ENCODE measurements at places on chromosomes 16 and 17.

DNA sequence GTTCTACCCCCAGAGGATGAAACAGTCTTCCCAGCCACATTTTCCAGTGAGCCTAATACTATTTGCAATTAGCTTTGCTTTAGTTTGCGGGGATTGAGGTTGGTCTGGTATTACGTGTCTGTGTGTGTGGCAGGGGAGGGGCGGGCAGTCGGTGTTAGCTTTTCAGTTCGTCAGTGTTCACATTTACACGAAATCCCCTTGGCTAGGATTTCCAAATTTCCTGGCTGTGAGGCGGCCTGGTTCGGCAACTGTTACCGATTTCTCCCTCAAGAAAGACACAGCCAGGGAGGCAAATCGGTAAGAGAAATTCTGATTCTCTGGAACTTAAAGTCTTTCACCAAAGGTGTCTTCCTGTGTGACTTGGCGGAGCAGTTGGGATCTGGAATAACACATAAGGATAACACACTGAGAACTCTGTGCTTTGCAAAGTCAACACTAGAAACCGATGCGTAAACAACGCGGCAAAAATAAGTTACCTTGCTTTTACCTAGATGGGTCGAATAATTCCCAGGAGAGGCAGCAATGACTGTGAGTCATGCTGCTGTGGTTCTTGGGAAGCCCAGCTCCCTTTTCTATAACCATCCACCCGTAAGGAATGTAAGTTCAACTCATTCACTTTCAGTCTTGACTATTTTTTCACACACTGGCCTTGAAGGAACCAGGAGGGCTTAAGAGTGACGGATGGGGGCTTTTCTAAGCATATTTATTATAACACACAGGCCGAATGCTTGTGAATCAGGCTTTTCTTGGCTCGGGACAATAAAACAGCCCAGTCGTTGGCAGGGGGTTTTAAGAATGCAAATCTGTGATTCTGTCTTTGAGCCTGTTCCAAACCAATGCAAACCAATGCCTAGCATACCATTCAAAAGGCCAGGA is 24.2 kb downstream of the GPRC5B start:
- DNase-seq = no peak

DNA sequence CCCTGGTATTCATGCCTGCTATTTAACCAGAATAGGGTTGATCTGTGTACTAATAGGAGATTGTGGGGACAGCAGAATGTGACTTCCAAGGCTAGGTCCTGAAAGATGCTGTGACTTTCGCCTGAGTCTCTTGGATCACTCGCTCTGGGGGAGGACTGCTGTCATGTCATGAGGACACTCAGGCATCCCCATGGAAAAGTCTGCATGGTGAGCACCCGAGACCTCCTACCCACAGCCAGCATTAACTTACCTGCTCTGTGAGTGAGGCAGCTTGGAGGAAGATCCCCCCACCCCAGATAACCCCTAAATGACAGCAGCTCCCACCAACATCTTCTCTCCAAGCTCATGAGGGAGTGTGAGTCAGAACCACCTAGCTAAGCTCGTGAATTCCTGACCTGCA is 30.3 kb upstream of the C16orf78 start:
- DNase-seq = no peak

GRCh38 chr16:5884996-5885395 is 787.4 kb upstream of the EEF2KMT start:
- DNase-seq = no peak

DNA sequence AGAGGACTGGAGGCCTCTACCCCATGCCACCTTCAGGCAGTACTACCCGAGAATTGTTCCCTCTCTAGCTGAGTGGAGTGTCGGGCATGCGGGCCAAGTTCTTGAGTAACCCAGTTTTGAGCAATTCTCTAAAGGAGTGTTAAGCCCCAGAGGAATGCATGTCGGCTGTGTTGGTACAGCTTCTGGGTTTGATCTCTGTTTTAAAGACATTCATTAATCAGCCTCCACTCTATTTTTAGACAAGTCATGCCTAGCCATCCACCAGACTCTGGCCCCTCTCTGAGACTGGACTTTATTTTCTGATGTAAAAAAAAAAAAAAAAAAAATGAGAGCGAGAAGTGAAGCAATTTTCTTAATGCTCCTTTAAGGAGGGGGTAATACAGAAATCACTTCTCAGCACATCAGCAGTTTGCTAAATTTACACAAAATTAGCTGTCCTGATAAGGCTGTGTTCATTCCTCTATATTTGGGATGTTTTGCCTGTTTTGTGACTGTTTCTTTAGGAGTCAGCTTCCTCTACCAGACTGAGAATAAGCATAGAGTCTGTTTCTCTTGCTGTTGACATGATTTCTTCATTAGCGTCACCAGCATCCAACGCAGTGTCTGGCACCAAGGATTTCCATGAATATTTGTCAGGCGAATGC is 88.7 kb downstream of the AXIN2 start:
- DNase-seq = no peak

DNA sequence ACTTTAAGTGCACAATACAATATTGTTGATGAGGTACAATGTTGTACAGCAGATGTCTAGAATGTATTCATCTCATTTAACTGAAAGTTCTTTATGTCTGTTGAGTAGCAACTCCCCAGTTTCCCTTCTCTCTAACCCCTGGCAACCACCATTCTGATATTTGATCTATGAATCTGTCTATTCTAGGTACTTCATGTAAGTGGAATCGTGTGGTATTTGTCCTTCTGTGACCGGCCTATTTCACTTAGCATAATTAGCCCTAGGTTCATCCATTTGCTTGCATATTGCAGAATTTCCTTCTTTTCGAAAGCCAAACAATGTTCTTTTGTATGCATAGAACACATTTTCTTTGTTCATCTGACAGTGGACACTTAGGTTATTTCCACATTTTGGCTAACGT is 10.8 kb downstream of the RGS9 start:
- DNase-seq = no peak

DNA sequence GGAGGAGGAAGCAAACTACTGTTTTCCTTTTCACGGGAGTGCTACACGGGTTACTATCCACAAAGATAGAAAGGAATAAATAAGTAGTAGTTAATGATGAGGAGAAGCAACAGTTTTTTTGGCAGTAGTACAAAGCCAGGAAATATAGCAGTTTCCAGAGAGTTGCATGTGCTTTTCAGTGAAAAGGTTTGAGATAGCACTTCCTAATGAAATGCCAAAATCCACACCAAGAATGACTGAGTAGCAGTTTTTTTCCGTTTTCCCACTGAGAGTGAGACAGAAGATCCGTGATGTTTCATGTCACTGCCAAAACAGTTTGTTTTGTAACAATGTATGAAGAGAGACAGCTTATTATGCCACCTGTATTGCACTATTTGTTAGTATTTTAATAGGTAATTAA is 129.1 kb downstream of the STX8 start:
- DNase-seq = no peak

GRCh38 chr17:50946223-50946890 is 80.2 kb upstream of the TOB1 start:
- no peak for DNase-seq

DNA sequence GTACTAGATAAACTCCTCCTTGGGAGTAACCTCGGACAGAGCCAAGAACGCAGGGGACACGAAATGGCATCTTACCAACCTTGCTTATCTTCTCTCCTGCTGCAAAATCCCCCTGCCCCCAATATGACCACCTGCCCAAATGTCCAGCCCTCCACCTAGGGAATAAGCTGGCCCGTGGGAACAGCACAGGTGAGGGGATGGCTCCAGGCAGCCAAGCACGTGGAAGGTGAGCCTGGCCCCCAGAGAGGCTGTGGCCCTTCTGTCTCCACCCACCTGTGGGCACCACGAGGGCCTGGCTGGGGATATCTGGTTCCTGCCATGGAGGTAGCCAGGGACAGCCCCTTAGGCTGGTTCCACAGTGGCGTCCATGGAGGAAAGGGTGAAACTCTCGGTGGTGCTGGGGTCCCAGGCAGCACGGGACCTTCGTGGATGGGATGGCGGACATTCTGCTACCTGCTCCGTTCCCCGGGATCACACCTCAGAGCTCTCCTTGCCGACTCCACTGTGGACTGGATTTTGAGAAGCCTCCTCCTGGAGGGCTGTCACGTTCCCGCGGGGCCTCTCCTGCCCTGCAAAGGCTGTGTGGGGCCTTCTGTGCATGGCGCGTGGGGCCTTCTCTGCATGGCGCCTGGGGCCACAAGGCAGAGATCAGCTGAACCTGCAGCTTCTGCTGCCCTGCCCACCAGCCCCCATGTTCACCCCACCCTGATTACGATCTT is 388.5 kb upstream of the TNRC6C start:
- no peak for DNase-seq

- DNase-seq = no peak
Observed at GRCh38 chr16:57190136-57190535, 4.0 kb downstream of the RSPRY1 start.

DNA sequence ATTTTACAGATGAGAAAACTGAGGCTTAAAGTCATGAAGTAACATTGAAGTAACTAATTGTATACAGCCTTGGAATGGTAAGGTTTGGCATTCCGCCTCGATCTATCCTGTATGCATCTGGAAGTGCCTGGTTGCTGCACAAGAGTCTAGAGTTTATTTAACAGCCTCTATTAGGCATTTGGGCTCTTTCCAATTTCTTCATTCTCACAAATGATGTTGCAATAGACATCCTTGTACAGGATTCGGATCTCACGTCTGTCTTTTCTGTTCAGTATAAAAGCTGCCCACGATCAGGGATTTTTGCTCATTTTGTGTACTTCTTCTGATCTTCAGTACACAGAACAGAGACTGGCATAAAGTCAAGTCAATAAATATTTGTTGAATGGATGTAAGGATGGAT is 100.5 kb downstream of the AIPL1 start:
- DNase-seq = no peak

DNA sequence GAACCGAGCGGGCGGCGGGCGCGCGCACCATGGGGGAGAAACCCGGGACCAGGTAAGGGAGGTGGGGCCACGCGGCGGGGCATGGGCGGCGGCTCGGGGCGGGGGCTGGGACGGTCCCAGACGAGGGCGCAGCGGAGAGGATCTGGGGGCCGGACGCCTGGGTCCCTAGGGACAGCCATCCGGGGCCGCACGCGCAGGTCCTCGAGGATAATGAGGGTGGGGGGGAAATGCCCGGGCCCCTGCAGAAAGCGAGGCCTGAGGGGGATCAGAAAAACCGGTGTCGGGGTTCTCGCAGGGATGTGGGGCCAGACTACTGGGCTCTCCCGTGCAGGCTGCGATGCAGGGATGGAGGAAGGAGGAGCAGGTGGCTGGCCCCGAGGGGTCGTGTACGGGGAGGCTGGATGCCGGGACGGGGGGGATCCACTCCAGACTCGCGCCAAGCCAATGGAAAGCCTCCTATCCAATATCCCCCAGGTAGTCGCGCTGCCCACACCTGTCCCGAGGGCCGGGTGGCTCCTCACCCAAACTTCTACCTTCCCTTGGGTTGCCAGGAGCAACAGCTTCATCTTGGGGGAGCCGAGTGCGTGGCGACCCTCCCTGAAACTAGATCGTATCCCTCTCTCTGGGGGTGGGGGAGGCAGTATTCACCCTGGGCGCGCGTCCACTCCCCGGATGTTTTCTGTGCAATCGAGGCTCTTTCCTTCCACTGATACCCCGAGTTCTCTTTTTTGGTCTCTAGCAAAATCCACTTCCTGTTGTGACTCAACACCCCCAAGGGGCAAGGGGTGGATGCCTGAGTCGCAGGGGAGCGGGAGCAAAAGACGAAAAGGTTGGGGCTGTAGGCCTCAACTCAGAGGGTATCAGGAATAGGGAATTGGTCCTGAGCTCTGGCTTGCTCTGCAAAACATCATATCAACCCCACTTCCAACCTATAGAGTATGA is 532 bp downstream of the ARRB2 start:
- DNase-seq = no peak

DNA sequence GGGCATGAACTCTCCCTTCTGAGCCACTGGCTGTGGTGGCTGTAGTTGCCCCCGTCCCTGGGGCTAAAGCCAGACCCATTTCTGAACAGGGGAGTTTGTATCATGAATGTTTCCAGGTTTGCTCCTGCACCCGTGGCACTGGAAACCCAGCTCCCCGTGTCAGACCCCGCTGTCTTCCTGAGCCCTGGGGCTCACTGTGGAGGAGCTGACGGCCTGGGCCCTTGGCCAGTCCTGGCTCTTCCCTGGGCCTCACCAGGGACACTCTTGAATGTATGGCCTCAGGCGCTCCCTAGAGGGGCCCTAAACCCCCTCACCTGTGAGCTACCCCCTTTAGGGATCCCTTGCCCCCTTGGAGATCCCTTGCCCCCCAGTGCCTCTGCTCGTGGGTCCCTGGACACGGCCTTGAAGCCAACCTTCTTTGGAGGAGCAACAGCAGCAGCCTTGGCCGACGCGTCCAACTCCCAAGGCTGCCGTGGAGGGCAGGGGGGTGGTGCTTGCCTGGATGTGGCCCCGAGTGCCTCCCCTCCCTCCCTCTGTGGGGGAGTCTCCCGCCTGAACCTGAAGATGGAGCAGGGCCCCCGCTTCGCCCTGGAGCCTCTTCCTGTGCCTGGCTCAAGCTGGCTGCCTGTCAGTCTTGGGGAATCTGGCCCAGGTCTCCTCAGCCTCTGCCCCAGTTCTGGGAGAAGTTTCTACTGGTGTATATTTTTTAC is 15.9 kb downstream of the CASKIN2 start:
- no peak for DNase-seq

- no peak for DNase-seq
Observed at GRCh38 chr17:34673995-34674890, 94.9 kb downstream of the TMEM132E start.

DNA sequence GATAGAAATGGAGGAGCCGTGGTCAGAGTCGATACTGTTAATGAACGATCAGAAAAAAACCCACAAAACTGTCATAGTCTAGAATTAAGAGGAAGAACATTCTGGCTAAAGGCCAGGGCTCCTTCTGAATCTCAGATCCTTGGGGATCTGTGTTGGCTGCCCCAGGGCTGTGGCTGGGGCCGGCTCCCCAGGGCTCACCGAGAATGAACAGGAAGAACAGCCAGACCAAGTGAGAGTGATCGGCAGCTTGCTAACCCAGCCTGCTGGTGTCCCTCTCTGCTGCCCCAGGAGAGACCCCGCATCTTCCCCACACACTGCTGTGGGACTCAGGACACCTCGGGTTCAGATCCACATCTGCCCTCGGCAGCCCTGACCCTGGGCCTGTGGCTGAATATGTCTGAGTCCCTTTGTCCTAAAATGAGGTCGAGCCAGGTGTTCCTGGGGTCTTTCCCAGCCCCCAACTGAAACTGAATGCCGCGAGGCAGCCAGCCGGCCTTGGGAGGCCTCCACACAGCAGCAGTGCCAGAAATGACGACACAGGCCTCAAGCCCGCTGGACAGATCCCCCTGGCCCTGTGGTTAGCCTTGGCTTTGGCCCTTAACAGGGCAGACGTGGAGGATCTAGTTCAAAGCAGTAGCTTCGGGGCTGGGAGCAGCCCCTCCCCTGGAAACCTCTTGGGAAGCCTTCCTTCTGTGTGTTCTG is 23.9 kb upstream of the CLEC18A start:
- DNase-seq = no peak

GRCh38 chr16:87963400-87963799 is 12.2 kb downstream of the BANP start:
- DNase-seq = no peak

- DNase-seq = no peak
Observed at GRCh38 chr17:30041551-30041950, 75.1 kb upstream of the NSRP1 start.

- DNase-seq = no peak
Observed at GRCh38 chr16:89033796-89034572, 57.0 kb upstream of the CBFA2T3 start.

GRCh38 chr16:68436581-68436980 is 11.7 kb downstream of the SMPD3 start:
- no peak for DNase-seq

- DNase-seq = no peak
Observed at GRCh38 chr16:86205521-86206245, 304.6 kb upstream of the FOXF1 start.

Measured in NCI-H1417 treated with DMSO at 0.1 percent for 48 hours (cell line).